ENCODE measurements at places on chromosomes 11 and 22. TPM values are rescaled to one million over a fixed set of nuclear protein-coding genes. Genes with fewer than 3 reads are reported as not detected.

GRCh38 chr11:122995526-122995925 lies 13.9 kb upstream of the BSX start:
- no peak for DNase-seq

DNA sequence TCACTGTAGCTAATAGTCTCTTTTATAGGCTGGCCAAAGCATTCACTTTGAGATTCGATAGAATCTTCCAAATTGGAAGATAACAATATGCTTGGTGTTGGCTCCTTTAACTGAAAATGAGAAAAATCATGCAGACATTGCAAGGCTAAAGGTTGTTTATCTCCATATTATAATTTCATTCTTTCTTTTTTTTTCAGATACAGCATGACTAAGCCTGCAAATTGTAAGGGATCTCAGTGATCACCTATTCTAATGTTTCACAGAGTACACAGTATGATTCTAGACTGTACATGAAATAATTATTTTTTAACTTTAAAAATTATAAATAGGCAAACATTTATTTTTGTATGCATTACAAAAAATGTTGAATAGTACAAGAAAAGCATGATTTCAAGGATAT lies 451.7 kb upstream of the DDI1 start:
- DNase-seq: no peak

Gene TEX54
- not detected for total RNA-seq

Gene OR8D1
- total RNA-seq: not detected

Gene CCDC188
- 0.55 TPM for total RNA-seq
